AG04450 (cell line): ENCODE measurements at places on chromosomes 5 and 9. TPM values are rescaled to one million over a fixed set of nuclear protein-coding genes. Genes with fewer than 3 reads are reported as not detected.

- DNase-seq: no peak
Observed at GRCh38 chr9:113216406-113216805, 4.7 kb downstream of the FKBP15 start.

GRCh38 chr9:110156902-110157301 is 51.1 kb downstream of the C9orf152 start:
- no peak for DNase-seq

DNA sequence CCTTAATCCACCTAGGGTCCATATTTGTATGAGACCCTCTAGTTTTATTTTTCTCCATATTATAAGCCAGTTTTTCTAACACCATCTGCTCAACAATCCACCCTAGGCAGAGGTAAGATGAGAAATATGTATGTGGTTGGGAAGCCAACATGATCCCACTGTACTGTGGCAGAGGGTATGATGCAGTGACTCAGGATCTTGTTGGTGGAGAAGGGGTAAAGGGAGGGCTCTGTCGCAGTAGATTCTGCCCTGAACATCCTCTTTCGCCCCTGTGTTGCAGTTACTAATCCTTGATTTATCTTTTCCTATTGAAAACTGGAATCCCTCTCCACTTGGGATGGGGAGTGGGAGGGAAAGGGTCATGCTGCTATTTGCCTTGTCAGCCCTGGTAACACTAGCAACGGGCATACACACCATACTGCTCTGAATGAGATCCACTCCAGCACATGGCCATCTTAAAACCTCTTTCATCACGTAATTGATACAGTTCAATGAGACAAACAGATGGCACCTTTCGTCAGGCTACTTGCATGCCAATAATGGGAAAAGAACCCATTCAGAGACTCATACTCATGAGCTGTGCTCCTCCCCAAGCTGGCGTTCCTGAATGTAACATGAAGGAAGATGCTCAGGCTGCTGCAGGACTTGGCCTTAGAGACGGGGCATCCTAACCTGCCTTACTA is 63.0 kb downstream of the ADAMTS12 start:
- DNase-seq: no peak

- DNase-seq: no peak
Observed at GRCh38 chr5:181184845-181185216, 20.2 kb downstream of the TRIM7 start.

- no peak for DNase-seq
Observed at GRCh38 chr5:153613144-153613543, 122.7 kb downstream of the GRIA1 start.

GRCh38 chr9:105439428-105439827 is 8.4 kb upstream of the FSD1L start:
- no peak for DNase-seq

GRCh38 chr5:82259172-82259800 is 18.9 kb downstream of the RPS23 start:
- peak; percentile 11 for DNase-seq

GRCh38 chr5:133421806-133422205 is 190.5 kb downstream of the FSTL4 start:
- no peak for DNase-seq

GRCh38 chr5:42810834-42811590 is 680 bp downstream of the SELENOP start:
- no peak for DNase-seq

DNA sequence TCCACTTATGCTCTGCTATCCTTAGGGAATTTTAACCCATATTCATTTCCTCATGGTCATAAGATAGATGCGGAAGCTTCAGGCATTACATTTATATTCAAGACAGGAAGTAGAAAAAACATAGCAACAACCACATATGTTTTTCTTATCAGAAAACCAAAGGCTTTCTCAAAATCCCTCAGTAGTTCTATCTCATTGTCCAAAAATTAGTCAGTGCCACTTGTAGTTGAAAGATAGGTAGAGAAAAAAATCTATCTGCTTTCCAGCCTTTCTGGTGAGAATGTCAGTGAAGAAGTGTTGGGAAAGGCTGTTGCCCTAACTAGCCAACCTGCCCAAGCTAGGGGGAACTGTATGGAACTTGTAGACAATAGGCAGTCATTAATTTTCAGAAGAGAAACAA is 23.5 kb upstream of the MOCS2 start:
- no peak for DNase-seq

DNA sequence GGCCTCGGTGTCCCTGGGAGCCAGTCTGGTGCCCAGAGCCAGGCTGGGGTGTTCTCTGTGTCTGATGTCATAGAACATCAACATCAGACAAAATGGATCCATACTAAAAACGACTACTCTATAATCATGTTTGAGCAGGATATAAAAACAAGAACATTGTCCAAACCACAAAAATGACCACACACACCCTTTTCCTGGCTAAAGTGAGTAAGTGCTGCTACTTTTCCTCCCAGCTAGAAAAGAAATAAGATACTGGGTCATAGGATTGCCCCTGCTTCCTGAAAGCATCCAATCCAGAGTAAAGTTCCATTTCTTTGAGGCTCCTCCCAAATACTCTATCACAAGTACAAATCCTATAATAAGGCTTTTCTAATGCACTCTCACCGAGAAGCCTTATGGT is 19.7 kb upstream of the TRAF1 start:
- no peak for DNase-seq

DNA sequence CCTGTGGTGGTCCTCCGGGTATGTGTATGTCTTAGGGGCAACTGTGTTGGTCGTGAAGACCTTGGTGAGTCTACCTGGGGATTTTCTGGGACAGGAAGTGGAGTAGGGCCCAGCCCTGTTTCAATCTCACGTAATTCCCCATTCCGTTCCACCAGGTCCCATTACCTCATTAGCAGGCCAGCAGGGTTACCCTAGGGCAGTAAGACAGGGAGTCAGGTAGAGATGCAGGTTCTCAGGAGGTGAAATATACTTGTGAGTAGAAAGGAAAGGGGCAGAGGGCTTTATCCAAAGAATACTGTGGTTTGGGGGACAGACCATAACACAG is 56.5 kb downstream of the MACROH2A1 start:
- no peak for DNase-seq

DNA sequence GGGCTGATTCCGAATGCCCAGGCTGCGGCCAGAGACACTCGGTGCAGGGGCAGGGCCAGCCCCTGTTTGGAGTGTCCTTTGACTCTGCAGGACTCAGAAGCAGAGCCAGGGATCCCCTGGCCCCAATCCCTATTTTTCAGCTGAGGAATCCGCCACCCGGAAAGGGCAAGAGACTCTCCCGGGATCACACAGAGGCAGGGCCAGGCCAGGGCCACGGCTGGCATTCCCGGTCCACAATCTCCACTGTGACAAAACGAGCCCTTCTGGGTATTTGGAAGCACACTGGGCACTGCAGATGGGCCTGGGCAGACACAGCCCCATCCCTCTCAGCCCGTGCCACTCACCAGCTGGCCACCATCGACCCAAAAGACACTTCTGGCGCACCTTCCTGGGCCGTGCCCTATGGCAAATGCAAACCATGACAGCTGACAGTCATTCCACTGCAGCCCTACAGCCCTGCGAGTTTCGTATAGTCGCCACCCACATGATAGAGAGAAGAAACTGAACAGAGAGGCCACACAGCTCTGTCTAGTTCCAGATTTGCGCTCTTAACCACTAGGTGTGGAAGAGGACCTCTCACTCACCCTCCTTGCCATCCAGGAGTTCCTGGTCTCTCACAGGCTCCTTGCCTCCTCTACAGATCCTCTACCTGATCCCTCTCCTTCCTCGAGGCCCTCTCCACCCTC is 13.3 kb downstream of the NR5A1 start:
- no peak for DNase-seq

GRCh38 chr5:75053054-75053303 is 621 bp upstream of the GCNT4 start:
- DNase-seq: no peak

The NUTM2F gene
- not detected in 2 replicates for polyA plus RNA-seq

The PDLIM4 gene
- polyA plus RNA-seq: 43.4 and 64.2 TPM in 2 replicates

The FBLL1 gene
- 0.11 and 0.16 TPM in 2 replicates for polyA plus RNA-seq

The DBH gene
- polyA plus RNA-seq: not detected in 2 replicates

The INSL4 gene
- 0.05 TPM in 1 of 2 replicates, not detected in the other for polyA plus RNA-seq

The PCDHGC4 gene
- polyA plus RNA-seq: 0.46 and 0.83 TPM in 2 replicates

The SLC44A1 gene
- 15.6 and 16.6 TPM in 2 replicates for polyA plus RNA-seq

The ACTBL2 gene
- polyA plus RNA-seq: 0.38 and 0.45 TPM in 2 replicates

The HMGCS1 gene
- polyA plus RNA-seq: 26.5 and 31.1 TPM in 2 replicates

The AIF1L gene
- polyA plus RNA-seq: 0.30 and 0.31 TPM in 2 replicates

The LCN2 gene
- polyA plus RNA-seq: not detected in 2 replicates

The SLCO4C1 gene
- not detected in 2 replicates for polyA plus RNA-seq
